ENCODE measurements at places on chromosomes 4 and X.

DNA sequence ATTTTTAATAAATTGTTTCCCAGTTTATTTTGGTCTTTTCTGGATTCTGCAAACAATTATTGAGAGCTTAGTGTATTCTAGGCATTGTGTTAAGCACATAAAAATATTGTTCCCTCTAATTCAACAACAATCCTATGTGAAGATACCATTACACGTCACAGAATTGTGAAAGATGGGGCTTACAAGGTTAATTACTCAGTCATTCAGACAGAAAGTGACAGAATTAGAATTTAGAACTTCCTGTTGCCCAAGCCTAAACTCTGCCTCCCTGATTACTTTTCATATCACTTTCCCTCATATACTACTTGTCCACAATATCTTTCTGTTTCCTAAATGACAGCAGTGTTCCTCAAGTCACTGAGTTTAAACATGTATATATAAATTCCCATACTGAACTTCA is 186.7 kb upstream of the VEGFC start:
- no peak for DNase-seq

- DNase-seq, result peak; percentile 26
These were observed 85.5 kb downstream of the BCOR start for GRCh38 chrX:40012039-40012867.

GRCh38 chrX:14963447-14964236 is 90.4 kb downstream of the MOSPD2 start:
- DNase-seq, result no peak

- DNase-seq, result no peak
These were observed 244.5 kb upstream of the PITX2 start for GRCh38 chr4:110867251-110867960.

GRCh38 chrX:28960063-28960462 is 372.8 kb downstream of the IL1RAPL1 start:
- no peak for DNase-seq

GRCh38 chr4:83748711-83749110 is 212.8 kb downstream of the GPAT3 start:
- no peak for DNase-seq

DNA sequence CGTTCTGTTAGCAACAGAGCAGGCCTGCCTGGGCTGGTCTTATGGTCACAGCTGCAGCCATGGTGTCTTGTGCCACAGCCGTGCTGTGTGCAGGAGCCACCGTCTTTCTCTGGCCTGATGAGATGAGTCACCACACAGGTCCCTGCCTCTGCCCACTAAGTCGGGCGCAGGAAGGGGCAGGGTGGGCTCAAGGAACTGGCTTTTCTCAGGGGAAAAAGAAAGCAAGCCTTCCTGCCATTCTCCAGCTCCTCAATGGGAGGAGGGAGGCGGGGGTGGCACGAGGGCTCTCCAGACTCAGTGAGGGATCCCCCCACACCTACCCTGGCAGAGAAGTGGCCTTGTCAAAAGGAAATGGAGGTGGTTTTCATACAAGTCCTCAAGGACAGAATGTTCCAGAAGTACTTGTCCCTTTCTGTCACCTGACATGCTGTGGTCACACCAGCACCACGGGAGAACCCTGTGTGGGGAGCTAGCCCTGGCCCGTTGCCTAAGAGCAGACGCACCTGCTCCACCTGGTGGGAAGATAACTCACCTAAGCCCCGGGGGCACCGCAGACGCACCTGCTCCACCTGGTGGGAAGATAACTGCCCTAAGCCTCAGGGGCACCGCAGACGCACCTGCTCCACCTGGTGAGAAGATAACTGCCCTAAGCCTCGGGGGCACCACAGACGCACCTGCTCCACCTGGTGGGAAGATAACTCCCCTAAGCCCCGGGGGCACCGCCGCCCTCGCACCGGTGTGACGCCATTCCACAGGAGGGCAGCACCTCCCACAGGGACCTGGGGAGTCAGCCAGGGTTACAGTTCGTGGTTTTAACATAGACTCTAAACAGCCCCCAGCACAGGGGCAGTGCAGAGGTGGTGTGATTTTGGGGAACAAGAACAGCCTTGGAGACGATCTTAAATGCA is 18.5 kb downstream of the UVSSA start:
- DNase-seq, result peak; percentile 45

DNA sequence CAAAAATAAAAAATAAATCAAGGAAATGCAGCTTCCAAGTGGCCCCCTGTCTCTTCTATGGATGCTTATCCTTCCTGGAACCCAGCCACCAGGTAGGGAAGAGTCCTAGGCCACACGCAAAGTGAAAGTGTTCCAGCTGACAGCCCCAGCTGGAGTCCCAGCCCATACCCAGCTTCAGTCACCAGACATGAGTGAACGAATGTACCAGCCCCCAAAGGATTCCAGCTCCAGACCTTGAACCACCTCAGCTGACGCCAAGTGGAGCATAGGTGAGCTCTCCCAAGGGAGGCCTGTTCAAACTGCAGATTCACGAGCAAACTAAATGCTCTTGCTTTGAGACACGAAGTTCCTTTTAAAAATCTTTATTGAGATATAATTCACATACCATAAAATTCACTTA is 62.0 kb downstream of the BCOR start:
- no peak for DNase-seq
